HS-5 (cell line): ENCODE measurements at places on chromosomes 2 and 18.

DNA sequence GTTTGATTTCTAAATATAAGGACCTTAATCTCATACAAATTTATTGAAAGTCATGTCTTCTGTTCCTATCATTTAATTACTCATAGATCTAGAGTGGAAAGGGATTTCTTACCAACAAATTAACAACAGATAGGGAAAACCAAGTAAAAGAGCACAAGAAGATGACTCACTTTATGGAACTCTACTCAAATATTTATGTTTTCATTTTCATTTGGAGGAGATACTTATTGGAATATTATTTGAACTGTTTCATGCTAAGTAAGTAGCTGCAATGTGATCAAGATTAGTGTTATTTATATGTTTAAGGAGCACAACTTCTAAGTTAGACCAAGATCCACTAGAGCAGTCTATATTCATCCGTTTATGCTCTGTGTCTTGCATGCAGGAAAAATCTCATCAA lies 1.3 kb downstream of the NT5C1B start:
- no peak for DNase-seq

DNA sequence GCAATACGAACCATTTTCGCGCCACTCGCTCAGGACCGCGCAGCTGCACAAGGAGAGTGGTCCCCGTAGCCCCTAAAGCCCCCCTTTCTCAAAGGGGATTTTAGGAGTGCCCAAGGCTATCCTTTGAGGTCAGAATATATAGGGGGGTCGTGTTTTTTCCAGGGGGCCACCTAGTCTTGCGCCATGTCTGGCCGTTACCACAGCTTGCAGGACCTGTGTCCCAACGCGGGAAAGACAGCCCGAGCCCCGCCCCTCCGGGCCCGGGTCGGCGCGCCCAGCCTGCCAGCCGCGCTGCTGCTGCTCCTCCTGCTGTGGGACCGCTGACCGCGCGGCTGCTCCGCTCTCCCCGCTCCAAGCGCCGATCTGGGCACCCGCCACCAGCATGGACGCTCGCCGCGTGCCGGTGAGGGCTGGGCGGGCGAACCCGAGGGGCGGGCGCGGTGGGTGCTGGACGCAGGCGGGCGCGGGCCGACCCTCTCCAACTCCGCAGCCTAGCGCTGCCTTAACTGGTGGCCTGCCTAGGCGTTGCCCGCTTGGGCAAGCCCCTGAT lies at the start of gene CDCA7:
CDCA7 (plus strand) TSS at position 291 of the 550 bp plus-strand sequence; CDS start at position 383, 92 bp downstream.
- DNase-seq = peak; percentile 65

DNA sequence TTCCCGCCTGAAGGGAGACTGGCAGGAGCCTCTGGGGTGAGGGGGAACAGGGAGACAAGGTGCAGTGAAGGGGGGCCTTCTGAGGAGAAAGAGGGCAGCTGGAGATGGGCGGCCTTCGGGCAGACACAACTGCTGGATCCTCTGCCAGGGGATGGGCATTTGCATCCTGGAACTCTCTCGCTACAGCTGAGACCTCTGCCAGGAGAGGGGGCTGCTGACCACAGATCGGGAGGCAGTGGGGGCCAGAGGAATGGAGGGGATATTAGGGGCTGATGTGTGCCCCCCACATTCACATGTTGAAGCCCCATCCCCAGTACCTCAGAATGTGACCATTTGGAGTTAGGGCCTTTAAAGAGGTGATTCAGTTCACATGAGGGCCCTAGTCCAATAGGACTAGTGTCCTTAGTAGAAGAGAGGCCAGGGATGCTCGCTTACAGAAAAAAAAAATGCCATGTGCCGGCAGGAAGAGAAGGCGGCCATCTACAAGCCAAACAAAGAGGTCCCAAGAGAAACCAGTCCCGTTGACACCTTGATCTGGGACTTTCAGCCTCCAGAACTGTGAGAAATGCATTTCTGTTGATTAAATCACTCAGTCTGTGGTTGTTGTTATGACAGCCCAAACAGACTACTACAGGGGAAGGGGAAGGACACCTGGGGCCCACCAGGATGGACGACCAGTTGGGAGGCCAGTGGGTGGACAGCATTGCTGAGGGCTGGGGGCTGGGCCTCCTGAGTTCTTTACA lies 50.0 kb downstream of the TRABD2A start:
- DNase-seq = no peak

GRCh38 chr2:46887028-46887885 lies 28.3 kb downstream of the MCFD2 start:
- DNase-seq = no peak

- DNase-seq = no peak
Observed at GRCh38 chr2:234081970-234082822, 31.7 kb downstream of the SPP2 start.

DNA sequence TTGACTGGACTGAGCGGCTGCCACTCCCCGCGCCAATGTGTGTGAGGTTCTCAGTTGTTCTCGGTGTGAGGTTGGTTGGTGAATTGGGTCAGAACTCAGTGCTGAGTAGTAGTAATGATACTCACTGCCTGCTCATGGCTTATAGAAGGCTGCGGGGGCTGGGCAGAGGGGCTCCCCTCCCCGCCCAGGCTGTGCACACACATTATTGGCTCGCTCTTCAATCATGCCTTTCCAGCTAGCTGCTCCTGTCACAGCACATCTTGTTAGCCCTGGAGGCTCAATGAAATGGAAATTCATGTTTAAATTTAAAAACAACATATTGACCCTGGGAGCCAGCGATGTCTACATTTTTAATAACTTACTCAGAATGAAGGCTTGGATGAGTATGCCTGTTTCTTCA lies 152.8 kb downstream of the CELF4 start:
- DNase-seq = no peak

DNA sequence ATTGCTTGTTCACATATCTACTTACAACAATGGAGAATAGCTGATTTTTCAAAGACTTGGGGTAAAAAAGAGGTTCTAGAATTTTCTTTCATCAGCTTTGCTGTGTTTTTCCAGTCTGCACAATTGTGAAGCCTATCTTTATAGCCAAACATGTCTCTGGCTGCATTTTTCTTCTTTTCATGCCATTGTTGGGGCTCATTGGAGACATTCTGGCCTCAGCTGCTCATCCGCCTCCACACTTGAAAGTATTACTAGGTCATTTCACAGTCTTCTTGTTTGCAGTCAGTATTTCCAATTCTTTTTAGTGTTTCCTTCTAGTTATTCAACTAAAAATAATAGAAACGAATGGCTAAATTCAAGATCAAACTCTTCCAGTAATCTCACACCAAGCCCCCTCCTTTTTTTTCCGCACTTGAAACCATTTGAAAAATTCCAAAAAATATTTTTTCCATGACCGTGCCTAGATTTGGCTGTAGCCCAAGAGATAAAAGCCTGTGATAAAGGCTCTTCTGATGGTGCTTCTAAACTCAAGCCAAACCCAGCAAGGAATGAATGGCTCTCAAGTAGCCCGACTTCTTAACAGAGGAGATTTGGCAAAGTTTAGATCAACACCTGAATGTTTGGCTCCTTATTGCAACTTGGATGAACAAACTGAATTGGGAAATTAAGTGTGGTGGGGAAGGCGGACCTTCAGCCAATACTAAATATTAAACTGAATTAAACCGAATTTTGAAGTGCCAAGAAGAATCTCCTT lies 103.4 kb downstream of the NRP2 start:
- DNase-seq = no peak

- DNase-seq = no peak
Observed at GRCh38 chr2:231001036-231001435, 5.1 kb downstream of the SPATA3 start.

DNA sequence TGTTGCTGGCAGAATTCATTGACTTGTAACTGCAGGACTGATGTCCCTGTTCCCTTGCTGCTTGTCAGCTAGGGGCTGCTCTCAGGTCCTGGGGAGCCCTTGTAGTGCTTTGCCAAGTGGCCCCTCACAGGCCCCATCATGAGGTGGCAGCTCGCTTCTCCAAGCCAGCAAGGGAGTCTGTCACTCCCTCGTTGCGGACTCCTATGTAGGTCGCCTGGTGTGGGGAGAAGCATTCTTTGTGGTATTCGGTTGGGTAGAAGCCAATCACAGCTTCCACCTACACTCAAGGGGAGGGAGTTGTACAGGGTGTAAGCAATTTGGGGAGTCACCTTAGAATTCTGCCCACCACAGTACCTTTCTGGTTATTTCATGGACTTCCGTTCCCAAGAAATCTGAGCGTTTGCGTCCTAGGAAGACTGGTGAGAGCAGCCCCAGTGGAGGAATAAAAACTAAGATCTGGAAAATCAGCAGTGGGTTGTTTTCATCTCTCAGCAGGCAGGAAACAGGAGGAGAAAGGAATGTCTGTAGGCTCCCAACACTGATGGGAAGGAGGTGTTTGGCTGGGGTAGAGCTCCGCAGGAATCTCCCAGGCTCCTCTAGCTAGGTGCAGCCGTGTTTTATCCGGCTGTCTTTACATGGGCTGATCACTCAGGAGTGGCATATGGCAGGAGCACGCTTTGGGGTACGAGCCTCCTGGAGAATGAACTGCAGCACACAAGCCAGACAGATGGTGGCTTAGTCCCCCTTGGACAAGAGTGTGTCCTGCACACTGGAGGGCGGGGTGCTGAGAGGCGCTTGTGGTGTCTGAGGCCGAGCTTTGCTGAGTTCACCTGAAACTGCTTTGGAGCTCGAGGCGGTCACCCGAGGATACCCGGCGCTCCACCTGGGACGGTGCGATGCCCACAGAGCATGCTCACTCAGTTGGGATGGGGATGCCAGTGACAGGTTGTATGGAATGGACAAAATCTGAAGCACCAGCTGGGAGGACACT lies 58.3 kb downstream of the LDLRAD4 start:
- DNase-seq = no peak

DNA sequence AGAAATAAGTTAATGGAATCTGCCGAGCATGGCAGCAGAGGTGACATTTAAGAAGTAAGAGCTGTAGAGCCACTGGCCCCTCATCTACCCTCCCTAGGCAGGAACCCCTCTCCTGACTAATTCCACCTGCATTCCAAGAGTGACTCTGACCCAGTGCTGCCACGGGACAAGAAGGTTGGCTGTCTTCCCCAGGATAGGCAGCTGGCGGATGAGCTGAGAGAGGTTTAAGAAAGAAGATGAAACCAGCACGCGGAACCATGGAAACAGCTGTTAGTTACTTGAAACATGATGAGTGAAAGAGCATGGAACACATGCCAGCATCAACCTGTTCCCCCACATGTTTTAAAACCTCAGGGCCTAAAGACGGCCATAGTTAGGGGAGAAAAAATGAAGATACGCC lies 74.1 kb downstream of the RND3 start:
- no peak for DNase-seq

- no peak for DNase-seq
Observed at GRCh38 chr18:78421392-78421791, 558.2 kb upstream of the SALL3 start.

- no peak for DNase-seq
Observed at GRCh38 chr2:180169474-180169873, 162.4 kb upstream of the CWC22 start.

DNA sequence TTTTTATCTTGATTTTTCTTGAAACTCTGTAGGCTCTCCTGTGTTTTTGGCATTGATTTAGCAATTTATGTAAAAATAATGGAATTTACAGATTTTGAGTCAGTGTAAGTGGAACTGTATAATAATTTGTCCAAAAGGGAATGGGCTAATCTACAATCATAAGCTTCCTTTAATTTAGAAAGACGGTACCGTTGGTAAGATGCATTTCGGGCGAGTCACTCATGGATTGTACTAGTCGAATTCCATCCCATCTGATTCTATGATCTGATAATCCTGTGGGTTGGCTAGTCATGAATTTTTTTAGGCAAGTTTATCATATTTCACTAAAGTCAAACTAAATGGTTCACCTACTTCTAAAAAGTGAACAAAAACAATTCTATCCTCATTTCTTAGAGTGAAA lies 133.4 kb downstream of the ZNF407 start:
- peak; percentile 49 for DNase-seq

DNA sequence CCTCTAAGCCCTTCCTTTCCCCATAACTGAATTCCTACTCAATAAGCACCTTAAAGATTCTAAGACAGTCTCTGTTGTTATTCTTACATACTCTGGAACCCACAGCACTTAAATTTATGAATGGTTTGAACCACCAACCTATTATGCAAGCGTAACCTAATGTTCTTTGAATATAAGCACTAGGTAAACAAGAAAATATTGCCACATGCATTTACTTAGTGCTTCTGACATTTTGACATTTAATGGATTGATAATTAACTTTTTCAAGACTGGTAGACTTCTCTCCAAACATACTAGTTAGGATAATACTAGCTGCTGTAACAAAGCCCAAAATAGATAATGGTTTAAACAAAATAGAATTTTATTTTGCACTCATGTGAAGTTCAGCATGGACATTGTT lies 164.8 kb downstream of the ARHGAP15 start:
- no peak for DNase-seq

DNA sequence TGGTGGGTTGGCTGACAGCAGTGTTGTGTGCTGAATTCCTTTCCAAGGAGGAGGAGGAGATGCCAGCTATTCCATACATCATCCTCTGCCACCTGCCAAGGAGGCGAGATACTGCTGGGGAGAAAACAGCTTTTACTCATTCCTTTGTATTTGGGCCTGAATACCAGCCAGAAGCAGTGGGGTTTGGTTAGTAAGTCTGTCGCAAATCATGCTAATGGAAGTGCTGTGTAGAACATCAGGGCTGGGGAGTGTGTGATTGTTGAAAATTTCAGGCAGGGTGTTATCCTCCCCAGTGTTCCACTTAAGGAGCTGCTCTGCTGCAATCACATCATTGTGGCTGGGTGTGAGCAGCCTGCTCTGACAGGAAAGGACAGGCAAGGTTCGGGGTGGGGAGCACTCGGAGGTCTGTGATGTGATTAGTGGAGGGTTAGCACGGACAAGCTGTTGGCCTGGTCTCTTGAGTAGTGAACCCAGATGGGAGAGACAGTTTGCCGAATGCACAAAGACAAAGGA lies 128.2 kb upstream of the DLX2 start:
- no peak for DNase-seq

- DNase-seq = no peak
Observed at GRCh38 chr2:121804340-121804739, 48.9 kb downstream of the TSN start.

DNA sequence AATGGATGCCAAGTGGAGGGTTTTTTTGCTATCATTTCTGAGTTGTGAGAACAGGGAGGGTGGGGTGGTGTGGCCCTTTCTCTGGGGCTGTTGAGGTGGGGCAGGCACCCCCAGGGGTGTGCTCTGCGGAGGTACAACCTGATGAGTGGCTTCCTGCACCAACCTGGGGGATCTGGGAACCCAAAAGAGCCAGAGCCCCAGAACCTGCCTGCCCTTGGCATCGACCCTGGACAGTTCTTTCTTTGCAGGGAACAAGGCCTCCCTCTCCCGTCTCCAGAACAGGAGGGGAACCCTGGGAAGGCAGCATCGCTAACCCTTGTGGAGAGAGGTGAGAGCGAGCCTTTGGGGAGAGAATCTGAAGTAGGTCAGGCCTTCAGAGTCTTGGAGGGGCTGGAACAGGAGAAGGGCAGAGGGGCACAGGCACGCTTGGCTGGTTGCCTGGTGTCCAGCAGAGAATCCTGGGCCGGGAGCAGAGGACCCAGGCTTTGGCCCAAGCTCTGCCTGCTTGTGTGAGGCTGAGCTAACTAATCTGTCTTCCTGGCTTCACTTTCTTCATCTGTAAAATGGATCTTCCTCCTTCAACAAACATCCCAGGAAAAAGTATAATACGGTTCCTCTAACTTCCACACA lies 84.9 kb downstream of the RHOB start:
- DNase-seq = no peak

DNA sequence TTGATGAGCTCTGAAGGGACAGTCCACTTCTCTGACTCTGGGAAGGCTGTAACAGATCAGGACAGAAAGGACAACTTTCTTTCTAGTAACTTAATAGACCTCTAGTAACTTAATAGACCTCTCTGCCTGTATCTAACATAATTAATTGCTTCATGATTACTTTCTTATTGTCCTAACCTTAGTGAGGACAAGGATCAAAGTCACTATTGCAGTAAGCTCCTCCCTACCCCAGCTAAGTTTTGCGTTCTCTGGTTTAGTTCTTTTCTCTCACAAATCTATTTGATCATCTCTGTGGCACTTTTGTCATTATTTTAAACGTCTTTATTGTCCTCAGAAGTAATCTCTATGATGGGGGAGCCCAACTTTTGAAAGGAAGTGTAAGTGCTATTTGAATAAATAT lies 125.5 kb upstream of the UGP2 start:
- DNase-seq = no peak
